ENCODE measurements at places on chromosomes 5 and 9. TPM values are rescaled to one million over a fixed set of nuclear protein-coding genes. Genes with fewer than 3 reads are reported as not detected.

Gene TNIP1
- 110 TPM for total RNA-seq

DNA sequence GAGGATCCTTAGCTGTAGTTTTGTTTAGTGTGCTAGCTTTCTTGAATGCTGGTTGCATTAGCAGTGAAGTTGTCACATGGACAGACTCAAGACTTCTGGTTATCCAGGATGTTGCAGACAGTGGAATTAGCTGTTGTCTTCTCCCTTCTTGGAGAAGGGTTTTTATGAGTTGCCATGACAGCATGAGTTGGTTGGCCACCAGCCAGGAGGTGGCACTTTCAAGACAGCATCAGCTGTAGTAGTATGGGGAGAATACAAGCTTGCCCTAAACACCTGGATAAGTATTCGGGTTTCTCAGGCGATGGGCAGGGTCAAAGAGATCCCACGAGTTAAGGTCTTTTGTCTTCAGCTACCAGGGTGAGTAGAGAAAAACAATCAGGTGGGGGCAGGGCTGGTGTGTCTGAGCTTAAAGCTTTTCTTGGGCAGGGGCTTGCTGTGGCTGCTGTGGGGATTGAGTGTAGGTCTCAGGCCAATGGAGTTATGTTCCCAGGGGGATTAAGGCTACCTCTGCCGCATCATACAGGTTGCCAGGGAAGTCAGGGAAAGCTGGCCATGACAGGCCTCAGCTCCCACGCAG, 7.7 kb upstream of the C5orf47 start:
- DNase-seq: no peak

- DNase-seq: no peak
Observed at GRCh38 chr9:130997925-130998596, 10.9 kb upstream of the LAMC3 start.

GRCh38 chr9:77328102-77328501, 150.8 kb downstream of the VPS13A start:
- DNase-seq: no peak

DNA sequence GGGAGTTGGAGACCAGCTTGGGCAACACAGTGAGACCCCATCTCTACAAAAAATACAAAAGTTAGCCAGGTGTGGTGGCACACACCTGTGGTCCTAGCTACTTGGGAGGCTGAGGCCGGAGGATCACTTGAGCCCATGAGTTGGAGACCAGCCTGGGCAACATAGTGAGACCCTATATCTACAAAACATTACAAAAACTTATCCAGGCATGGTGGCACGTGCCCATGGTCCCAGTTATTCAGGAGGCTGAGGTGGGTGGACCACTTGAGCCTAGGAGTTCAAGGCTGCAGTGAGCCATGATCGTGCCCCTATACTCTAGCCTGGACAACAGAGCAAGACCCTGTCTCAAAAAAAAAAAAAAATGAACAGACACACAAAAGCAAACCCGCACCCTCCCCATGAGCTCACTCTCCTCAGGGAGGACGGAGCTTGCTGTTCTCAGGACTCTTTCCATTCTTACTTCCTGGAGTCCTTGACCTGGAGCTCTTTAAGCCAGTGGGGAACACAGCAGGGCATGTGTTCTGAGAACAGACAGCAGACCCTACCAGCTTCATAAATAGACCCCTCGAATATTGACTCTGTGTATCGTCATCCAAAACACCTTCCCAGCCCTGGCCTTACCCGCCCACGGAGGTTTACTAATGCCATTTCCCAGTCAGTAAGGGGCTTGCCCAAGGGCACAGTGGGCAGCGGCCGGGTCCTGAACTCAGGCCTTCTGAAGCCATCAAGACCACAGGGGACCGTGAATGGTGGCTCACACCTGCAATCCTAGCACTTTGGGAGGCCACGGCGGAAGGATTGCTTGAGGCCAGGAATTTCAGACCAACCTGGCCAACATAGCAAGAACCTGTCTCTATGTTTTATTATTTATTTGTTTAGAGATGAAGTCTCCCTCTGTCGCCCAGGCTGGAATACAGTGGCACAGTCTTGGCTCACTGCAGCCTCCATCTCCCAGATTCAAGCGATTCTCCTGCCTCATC, 11.1 kb downstream of the PTGES2 start:
- DNase-seq: no peak

- no peak for DNase-seq
Observed at GRCh38 chr5:59327191-59327980, 566.1 kb downstream of the PDE4D start.

Gene KIAA0825
- 2.2 TPM for total RNA-seq

Gene POU5F2
- total RNA-seq: 0.73 TPM

- peak; percentile 84 for DNase-seq
Observed at GRCh38 chr5:115544043-115544435, 536 bp downstream of the FEM1C start.

DNA sequence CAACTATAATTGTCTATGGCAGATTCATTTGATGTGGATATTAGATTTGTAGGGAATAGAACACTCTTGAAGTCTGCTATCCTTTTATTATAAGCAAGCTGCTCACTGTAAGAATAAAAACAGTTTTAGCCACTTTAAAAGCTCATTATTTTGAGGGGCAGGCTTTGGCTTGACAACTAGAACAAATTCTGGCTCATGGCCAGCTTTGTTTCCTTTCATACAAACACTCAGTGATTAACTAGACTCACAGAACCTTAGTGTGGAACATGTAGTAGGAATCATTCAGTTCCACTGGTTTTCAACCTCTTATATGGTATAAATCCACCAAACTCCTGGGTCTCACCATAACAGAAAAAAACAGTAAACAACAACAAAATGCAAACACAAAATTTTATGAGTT, 27.4 kb upstream of the CEP120 start:
- DNase-seq: no peak

DNA sequence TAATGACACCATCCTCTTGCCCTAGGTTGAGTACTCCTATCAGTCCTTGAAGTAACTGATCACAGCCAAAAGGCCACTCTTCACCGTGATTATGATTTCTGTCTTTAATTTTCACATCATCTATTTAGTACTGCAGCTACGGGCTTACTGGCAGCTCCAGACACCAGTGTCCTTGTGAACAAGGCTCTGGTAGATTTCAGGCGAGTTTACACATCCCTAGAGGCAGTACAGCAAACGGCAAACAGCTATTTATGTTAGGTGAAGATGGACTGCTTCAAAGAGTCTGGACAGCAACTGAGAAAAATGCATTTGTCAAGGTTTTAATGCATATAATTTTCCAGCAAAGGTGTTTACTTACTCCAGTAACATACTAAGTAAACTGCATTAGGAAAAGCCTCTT, 396.9 kb downstream of the KDM4C start:
- no peak for DNase-seq

GRCh38 chr9:84556556-84556955, 113.0 kb upstream of the NTRK2 start:
- no peak for DNase-seq

Measured in cardiac septum (tissue), 1 donor.